ENCODE measurements at places on chromosomes 4 and X.

DNA sequence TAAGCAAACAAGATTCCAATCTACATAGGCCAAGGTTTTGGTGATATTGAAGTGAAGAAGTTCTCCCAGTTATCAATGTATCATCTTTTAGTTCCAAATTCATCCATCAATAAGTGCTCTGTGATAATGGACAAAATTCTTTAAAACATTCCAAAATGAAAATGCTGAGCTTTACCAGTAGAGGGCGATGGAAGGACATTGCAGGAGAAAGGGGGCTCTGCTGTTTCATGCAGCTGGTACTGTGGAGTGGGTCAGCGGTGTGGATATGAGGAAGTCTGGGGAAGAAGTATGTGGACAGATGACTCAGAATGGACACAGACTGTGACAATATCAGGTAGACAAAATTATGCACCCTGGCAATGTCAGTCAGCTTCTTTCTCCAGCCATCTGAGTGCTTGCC lies 46.6 kb upstream of the HS6ST2 start:
- no peak for DNase-seq

DNA sequence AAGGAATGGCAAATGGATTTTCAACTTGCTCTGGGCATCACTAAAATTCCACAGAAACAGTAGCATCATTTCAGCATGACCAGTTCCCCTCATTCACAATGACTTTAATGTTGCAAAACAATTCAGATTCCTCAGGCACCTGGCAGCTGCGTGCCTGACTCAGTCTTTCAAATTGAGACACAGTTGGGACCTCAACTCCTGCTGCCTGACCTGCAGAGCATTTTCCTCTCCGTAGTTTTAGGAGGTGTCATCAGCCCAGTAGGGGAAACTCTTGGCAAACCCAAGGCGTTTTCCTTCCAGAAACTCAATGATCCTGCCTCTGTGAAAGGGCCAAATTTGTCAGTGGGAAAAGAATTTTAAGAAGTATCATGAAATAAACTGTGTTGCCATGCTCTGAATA lies 388.9 kb downstream of the SPRY1 start:
- peak; percentile 55 for DNase-seq

- DNase-seq: peak; percentile 83
Observed at GRCh38 chr4:1167244-1167949, 5.0 kb downstream of the SPON2 start.

DNA sequence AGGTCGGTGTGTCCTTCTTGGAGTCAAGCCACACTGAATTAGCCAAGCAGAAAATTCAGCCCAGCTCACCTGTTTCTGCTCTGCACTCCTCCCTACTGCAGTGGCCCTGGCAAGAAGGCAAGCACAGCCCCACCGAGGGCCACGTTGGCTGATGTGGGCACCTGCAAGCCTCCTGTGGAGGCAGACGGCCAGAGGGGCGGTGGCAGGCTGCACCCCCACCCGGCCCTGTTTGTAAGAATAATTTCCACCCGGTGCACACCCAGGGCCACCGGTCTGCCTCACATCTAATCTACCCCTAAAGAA lies 18.8 kb downstream of the PPP2R2C start:
- DNase-seq: no peak

DNA sequence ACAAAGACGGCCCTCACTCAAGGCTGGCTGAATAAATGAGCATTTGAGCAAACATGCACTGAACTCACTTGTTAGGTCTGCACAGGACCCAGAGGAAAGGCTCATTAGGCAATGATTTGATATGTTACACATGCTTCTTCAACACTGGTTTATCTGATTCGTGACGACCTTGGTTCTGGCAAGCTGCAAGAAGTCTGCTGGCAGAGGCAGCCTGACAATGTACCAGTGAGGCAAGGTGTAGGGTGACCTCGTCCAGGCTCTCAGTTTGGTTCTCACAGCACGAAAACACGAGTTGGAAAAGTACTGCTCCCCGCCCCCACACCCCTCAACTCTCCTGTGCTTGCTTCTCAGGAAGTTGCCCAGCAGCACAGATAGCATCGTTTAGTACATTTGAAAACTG lies 63.1 kb upstream of the CITED1 start:
- DNase-seq: no peak

GRCh38 chr4:8240211-8241041 lies 29.1 kb upstream of the HTRA3 start:
- no peak for DNase-seq

- DNase-seq: no peak
Observed at GRCh38 chrX:94560930-94561329, 886.9 kb downstream of the FAM133A start.

DNA sequence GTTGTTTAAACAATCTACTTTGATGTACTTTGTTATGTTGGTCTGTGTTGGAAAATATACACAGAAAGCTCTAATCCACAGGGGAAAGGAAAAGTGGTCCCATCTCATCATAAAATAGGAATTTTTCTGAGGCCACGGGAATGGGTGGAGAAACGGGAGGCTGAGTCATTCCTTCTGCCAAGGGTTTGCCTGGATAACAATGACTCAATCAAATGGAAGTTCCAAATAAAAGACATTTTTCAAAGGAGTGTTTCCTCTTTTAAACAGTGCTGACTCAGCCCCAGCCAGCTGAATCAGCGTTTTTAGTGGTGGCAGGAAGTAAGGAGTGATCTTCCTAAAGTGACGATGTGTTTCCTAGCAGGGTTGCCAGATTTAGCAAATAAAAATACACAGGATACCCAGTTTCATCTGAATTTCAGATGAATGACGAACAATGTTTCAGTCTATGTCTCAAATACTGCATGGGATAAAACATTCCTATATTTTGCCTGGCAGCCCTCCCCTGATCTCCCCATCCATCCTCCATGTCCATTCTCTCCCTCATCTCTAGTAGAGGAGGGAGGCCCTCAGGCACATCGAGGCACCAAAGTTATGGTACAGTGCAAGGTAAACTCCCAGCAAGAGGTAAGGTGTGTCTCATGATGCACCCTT lies 345.4 kb upstream of the GATB start:
- DNase-seq: peak; percentile 56

GRCh38 chrX:147476008-147476407 lies 435.7 kb upstream of the FMR1 start:
- DNase-seq: no peak

- no peak for DNase-seq
Observed at GRCh38 chrX:122363112-122363795, 820.8 kb upstream of the GRIA3 start.

DNA sequence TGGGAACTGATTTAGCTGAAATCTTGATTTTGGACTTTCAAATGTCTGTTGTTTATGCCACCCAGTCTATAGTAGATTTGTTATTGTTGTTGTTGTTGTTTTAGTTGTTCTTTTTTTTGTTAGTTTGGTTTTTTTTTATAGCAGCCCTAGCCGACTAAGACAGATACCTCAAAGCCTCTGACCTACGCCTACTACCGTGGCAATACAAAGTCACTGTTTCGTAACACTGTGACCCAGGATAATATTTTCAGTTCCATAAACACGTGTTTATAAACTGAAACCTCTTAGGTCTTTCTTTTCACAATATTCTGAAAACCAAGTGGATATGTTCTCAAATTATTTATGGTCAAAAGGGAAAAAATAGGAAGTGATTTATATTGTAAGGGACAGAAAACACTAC lies 32.8 kb downstream of the VCX2 start:
- DNase-seq: no peak

- DNase-seq: no peak
Observed at GRCh38 chr4:124343661-124344171, 368.8 kb downstream of the ANKRD50 start.

GRCh38 chr4:157772907-157773306 lies 399.9 kb downstream of the GASK1B start:
- no peak for DNase-seq

GRCh38 chr4:6342530-6343293 lies 73.1 kb downstream of the WFS1 start:
- DNase-seq: peak; percentile 82

DNA sequence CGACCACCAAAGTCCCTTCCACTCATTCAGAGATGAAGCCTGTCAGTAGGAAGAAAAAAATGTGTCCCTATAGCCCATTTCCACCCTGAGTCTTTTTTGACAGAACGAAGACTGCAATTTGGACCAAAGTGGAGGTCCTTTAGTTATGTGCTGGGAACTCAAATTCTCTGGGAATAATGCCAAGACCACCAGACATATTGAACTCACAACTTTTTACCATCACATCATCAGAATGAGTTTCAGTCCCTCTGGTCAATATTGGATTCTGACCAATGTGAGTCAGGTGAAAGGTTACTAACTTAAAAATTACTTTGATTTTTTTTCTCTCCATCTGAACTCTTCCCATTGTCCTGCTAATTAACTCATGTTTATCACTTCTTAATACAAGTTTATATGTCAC lies 128.9 kb downstream of the DKK2 start:
- DNase-seq: no peak

- DNase-seq: no peak
Observed at GRCh38 chr4:141513866-141514265, 122.5 kb upstream of the IL15 start.

DNA sequence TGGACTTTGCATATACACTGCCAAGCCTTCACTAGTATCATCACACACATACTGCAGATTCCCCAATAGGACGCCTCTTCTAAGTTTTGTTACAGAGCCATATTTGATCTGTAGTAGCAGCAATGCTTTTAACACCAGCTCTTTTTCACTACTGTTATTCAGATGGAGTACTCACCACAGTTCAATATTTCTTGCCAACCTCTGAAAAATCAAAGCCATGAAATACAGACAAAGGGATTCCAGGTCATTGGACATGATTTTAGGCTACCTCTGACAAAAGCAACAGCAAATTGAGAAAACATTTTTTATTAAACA lies 390.7 kb upstream of the ADGRL3 start:
- no peak for DNase-seq

DNA sequence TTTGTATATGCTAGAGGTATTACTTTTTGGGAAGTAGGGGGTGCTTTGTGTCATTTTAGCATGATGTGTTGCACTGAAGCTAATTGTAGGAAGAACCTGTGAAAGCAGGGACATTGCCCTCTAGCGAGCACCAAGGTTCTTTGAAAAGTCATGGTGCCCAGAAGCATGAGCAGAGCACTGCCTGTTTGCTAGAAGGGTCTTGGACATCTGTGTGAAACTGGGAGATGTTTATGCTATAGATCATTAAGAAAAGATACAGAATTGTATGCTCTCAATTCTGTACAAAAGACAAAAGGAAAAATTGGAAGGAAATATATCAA lies 14.7 kb downstream of the GRPR start:
- no peak for DNase-seq

GRCh38 chr4:136709897-136710296 lies 822.4 kb downstream of the PCDH18 start:
- no peak for DNase-seq

GRCh38 chr4:7878323-7878722 lies 61.3 kb downstream of the AFAP1 start:
- DNase-seq: no peak

- peak; percentile 75 for DNase-seq
Observed at GRCh38 chrX:101658661-101659491, 774 bp downstream of the ARMCX2 start.

GRCh38 chrX:29530501-29530900 lies 684.9 kb upstream of the MAGEB2 start:
- no peak for DNase-seq

- no peak for DNase-seq
Observed at GRCh38 chrX:76657499-76657898, 230.0 kb downstream of the MAGEE1 start.

DNA sequence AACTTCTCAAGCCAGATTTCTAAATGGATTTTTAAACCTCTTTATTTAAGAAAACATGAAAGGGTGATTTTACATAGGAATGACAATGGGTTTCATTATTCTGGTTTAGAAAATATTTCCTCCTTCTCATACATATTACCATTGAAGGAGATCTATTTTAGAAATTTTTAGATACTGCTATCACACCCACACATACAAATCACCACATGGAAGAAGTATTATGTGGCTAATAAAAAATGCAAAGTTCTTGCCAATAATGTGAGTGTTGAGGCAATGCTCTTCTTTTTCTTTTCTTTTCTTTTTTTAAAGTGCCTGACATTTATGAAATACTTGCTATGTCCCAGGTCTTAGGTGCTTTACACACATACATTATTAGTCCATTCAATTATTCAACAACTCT lies 6.8 kb downstream of the STAP1 start:
- DNase-seq: no peak

GRCh38 chrX:29318012-29318411 lies 730.8 kb downstream of the IL1RAPL1 start:
- DNase-seq: no peak

- DNase-seq: no peak
Observed at GRCh38 chr4:108360754-108361445, 192.2 kb upstream of the LEF1 start.

DNA sequence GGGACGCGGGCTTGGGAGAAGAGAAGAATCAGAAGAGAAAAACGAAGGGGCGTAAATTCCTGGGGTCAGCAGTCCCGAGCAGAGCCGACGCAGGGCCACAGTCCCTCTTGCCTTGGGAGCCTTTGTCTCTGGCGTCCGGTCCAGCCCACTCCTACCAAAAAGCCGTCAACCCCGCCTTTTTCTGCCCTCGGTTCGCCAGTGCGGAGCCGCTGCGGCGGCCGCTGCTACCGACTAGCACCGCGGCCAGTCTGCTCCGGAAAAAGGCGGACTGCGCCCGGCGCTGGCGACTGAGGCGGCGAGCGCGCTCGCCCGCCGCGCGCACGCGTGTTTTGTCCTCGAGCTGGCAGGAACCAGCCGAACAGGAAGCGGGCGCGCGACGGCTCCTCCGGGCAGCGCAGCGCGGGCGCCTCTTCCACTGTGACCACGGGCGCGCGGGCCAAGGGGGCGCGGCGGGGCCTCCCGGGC lies 502 bp downstream of the HNRNPDL start:
- no peak for DNase-seq

GRCh38 chr4:75633846-75634245 lies 3.5 kb upstream of the CDKL2 start:
- DNase-seq: no peak

- DNase-seq: no peak
Observed at GRCh38 chr4:94357624-94358023, 15.0 kb upstream of the HPGDS start.

DNA sequence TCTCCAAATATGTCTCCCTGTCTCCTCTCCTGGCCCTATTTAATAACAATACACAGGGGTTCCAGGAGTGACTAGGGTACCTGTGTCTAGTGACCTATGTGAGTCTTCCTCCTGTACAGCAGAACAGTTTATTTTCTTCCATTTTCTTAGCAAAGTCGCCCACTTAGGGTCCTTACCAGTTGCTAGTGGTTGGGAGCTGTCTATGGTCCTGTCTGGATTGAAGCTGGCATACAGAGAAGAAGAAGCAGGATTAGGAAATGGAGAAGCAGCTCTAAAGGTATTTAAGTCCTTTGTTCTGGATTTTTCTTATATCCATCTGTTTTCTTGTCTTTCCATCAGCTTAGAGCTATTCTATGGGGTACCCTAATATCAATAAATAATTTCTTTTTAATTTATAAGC lies 587.1 kb upstream of the CPEB2 start:
- no peak for DNase-seq

GRCh38 chr4:24330172-24330571 lies 254.2 kb downstream of the DHX15 start:
- no peak for DNase-seq
